ENCODE measurements at places on chromosomes 11 and 22.

DNA sequence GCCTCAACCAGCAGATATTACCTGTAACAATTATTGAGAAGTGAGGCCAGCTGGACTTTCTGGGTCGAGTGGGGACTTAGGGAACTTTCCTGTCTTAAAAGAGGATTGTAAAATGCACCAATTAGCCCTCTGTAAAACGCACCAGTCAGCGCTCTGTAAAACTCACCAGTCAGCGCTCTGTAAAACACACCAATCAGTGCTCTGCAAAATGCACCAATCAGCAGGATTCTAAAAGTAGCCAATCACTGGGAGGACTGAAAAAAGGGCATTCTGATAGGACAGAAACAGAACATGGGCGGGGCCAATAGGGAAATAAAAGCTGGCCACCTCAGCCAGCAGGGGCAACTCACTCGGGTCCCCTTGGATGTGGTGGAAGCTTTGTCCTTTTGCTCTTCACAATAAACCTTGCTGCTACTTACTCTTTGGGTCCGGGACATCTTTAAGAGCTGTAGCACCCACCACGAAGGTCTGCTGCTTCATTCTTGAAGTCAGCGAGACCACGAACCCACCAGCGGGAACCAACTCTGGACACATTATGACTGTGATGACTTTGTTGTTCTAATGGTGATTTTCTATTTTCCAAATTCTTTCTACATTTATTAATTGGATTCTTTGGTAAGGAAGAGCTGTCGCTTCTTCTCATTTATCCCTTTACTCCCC lies 40.2 kb upstream of the FGF3 start:
- DNase-seq = no peak

DNA sequence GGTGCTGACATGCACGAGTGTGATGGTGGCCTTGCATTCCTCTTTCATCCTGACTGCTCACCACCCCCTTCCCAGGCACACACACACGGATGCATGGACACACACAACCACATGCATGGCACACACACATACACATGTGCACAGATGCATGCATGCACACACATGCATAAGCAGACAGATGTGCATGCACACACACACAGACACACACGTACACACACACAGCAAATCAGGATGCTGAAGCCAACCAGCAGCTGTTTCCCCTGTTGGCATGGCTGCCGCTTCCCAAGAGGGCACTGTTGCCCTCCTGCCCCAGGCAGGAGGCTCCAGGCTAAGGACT lies 15.3 kb downstream of the OSBPL5 start:
- no peak for DNase-seq

DNA sequence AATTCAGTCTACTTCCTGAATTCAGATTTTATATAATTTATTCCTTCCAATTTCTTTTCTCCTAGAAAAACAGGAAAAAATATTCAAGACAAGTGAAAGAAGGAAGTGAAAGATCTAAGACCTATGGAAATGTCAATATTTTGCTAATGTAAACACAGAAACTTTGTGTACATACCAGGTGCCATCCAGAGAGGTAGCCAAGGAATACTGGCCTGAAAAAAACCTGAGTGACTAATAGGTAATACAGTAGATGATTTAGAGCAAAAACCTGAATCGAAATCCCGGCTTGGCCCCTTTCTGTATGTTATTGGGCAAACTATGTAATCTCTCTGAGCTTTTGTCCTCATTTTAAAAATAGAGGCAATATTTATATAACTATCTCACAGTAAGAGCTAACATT lies 59.2 kb upstream of the FSHB start:
- DNase-seq = no peak

DNA sequence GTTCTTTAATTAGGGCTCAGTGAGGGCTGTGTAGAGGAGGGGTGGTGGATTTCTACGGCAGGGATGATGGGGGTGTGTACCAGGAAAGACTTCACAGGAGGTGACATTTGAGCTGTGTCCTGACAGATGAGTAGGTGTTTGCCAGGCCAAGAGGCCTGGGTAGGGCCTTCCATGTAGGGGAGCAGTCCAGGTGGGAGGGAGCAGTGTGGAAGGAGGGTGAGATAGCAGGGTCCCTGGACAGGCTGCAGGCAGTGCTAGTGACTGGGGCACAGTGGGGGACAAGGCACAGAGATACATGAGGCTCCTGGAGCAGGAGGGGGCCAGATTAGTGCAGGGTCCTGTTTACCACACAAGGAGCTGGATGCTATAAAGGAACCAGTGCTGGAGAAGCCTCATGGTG lies 147.9 kb upstream of the CADM1 start:
- no peak for DNase-seq

GRCh38 chr22:33347002-33347401 lies 288.8 kb upstream of the SYN3 start:
- DNase-seq = no peak

DNA sequence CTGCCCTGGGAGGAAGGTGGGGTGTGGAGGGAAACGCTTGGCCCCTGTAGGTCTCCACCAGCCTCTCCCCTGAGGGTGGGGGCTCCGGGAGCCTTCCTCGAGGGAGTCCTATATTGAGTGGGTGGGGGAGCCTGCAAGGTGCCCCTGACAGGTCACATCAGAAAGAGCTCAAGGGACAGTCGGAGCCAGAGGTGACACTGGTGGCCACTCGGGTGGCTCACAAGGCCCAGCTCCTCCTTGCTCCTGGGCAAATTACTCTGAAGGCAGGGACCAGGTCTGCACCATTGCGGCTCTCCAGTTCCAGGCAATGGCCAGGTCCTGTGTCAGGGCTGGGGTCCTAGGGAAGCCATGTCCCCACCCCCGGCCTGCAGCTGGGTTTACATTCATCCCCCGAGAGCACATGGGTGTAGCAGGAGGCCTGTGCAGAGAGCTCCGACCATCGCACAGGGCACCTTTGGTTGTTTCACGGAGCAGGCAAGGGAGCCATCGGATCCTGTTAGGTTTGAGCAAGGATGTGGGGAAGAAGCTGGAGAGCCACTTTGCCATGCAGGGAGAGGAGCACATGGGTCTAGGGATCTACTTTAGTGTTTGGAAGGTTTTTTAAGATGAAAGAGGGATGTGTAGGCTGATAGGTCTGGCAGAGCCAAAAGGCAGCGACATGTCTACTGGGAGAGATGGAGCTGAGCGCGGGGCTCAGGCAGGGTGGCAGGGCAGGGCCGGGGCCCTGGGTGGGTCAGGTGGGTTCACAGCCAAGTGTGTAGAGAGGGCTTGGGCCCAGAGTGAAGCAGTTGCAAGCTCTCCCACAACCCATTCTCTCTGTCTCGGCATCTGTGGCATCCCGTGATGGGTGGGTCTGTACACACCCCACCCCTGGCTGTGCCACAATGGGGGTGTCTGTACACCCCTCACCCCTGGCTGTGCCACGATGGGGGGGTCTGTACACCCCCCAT lies 14.8 kb downstream of the CCND1 start:
- no peak for DNase-seq

DNA sequence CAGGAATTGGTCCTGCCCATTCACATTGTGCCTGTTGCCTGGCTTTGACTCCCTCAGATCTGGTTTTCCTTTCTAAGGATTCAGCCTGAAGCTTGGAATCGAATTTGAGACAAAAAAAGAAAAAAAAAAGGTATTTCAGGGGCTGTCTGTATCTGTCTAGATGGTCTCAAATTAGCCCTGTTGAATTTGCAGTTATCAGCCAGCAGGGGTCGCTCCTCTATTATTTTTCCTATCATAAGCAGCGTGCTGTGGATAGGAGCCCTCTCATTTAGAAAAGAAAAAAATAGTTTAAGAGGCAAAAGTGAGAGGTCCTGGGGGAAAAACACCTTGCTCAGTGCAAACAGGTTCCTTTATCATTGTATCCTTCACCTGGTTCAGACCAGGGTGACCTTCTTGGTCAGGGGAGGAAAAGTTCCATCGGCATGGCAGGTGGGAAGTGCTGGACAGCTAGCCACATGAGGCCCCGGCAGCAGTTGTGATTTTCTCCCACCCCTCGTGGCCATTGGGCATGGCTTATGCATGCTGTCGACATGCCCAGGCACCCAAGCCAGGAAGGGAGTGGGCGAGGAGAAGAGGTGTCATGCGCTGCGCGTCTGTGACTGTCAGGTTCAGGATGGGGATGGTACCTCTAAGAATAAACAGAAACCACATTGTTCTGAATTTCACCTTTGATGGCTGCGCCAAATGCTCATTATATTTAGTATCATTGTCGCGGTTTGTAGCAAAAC lies 13.1 kb downstream of the OR5AK2 start:
- no peak for DNase-seq

GRCh38 chr22:26846076-26846475 lies 188.7 kb downstream of the MIAT start:
- DNase-seq = no peak

Data from CD4-positive, CD25-positive, alpha-beta regulatory T cell (primary cell).